ENCODE measurements at places on chromosomes 5 and 9. TPM values are rescaled to one million over a fixed set of nuclear protein-coding genes. Genes with fewer than 3 reads are reported as not detected.

DNA sequence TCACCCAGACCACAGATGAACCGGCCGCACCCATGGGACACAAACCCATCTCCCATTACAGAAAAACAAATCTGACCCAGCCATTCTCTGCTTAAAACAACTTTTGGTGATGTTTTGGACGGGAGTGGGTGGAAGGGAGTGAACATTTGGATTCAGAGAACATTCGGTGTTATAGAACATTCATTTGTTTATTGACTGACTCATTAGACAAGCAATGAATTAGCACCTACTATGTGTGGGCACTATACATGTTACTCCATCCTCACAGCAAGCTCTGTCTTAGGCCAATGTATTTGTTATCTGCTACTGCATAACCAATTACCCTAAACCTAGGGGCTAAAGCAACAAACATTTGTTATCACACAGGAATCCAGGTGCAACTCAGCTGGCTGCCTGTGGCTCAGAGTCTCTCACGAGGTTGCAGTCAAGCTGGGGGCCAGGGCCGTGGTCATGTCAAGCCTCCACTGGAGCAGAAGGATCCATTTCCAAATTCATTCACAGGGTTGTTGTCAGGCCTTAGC lies 5.1 kb upstream of the ERGIC1 start:
- DNase-seq, result no peak

- DNase-seq, result no peak
These were observed 30.9 kb downstream of the SARDH start for GRCh38 chr9:133707065-133707762.

- DNase-seq, result no peak
These were observed 3.6 kb downstream of the SCAMP1 start for GRCh38 chr5:78364005-78364404.

DNA sequence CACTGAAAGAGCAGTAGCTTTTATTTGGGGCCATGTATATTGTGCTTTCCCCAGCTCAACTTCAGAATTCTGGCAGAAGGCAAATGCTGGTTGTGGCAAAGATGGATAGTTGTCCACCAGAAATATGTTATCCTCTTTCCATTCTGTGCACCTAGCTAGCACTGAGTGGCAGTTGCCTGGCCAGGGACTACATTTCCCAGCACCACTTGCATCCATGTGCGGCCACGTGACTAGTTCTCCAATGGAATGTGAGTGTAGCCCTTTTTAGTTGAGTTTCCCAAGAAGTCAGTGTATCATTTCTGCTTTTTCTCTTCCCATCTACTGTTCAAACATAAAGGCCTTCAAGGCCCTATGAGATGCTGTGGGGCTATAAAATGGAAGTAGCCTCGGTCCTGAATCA lies 354.0 kb upstream of the CLINT1 start:
- no peak for DNase-seq

DNA sequence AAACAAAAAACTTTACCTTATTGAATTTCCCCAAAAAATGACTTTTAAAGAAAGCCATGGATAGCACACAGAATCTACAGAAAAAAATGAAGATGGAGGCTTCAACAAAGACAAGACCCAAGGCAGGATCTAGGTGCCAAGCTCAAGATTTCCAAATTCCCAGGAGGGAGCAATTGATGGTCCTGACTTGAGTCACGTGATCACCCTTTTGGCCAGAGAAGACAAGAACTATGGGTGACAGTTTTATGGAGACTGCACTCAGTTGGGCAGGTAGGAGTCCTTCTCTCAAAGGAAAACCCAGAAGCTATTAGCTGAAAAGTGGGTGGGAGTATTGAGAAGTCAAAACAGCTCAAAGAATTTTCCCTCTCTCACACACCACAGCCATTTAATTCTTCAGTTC lies 3.2 kb upstream of the SLIT3 start:
- no peak for DNase-seq

DNA sequence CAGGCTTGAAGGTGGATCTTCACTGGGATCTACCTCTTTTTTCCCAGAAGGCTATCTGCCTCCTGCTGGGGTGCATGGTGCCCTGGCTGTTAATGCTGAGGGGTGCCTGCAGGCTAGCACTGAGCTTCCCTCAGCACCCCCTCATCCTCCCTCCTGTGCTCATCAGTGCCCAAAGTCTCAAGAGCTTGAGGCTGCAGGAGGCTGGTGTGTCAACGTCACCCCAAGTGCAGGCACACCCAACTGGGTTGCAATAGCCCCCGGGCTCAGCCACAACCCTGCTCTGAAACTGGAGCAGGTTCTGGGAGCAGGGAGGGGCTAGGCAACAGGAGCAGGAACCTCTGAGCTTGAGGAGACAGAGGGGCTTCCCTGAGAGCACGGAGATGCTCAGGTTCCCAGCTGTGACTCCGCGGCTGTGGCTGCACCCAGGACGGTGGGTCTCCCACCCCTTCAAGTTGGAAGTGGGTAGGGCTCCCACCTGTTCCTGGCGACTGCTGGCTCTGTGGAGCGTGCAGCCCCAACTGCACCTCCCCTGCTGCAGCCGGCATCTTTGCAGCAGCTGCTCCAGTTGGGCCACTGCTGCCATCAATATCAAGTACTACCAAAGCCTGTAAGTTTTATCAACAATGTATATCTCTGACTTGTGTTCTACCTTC lies 1266.6 kb upstream of the C9orf72 start:
- DNase-seq, result no peak

DNA sequence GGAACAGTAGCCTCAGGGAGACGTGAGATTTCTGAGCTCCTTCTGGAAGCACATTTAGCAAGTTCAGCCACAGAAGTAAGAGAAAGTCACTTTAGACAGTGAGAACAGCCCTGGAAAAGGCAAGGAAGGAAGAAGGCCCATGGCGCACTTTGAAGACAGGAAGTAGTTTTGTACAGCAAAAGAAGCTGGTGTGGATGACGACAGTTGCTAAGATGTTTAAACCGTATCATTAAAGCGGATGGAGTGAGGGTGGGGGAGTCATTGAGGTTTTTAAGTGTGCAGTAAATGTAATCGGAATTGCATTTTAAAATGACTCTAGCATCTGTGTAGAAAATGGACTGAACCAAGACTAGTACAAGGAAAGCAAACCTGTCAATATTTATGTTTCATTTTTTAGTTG lies 15.3 kb upstream of the TRPM3 start:
- DNase-seq, result no peak

GRCh38 chr5:5782402-5782801 lies 359.9 kb downstream of the ICE1 start:
- no peak for DNase-seq

- DNase-seq, result no peak
These were observed 44.7 kb downstream of the GRIN3A start for GRCh38 chr9:101693546-101694336.

- no peak for DNase-seq
These were observed 2.8 kb upstream of the HSDL2 start for GRCh38 chr9:112377087-112377486.

GRCh38 chr5:61440596-61440995 lies 108.5 kb downstream of the ZSWIM6 start:
- DNase-seq, result no peak

DNA sequence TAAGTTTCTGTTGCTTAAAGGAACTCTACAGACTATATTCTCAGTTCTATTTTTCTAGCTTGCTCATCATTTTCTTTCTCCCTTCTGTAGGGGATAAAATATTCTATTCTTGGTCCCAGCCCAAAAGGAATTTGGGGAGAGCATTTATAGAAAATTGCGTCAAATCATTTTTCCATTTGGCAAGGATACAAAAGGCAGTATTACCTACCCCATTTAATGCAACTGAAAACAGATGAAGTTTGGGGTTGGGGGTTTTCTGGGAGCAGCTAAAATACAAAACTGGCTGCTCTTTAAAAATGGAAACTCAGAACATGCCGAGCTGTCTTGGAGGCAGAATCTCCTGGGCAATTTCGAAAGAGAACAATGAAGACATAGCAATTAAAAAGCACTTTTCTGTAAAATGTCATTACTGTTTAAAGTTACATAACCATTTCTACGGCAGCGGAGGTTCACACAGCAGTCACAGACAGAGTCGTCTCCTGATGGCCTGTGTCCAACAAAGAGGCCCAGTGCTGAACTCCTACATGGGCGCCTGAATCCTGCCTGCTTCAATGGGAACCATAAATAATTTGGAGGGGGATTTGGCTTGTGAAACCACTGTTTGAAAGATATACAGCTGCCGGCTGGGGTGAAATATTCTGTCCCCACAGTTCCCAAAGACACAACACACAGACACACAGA lies 152.4 kb downstream of the BRINP1 start:
- no peak for DNase-seq

DNA sequence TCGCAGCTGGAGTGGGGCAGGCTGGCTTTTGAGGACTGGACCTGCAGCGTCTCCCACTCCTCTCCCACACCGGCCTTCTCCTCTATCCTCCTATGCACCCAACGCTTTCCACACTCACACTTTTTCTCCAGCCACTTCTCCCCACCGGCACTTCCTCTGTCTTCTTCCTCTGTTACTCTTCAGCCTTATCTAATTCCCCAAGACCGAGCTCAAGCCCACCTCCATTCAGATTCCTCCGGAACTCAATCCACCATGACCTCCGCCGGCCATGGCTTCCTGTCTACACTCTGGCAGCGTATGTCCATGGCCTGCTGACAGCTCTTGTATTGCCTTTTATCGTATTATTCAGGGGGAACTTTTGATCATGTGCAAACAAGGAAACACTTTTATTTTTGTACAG lies 545 bp upstream of the OR2V1 start:
- DNase-seq, result no peak

- DNase-seq, result no peak
These were observed 327.8 kb upstream of the PIK3R1 start for GRCh38 chr5:67887748-67888161.

- no peak for DNase-seq
These were observed 181.3 kb downstream of the SNCAIP start for GRCh38 chr5:122493091-122494021.

- no peak for DNase-seq
These were observed 290.8 kb downstream of the MED10 start for GRCh38 chr5:6087576-6087975.

The IFNA2 gene
- not detected for total RNA-seq

The ARHGEF28 gene
- 0.28 TPM for total RNA-seq

The MARCHF11 gene
- not detected for total RNA-seq

The SPIN1 gene
- total RNA-seq, result 24.1 TPM

The SPATA6L gene
- total RNA-seq, result 0.51 TPM

The RIMOC1 gene
- total RNA-seq, result 36.5 TPM

The DMGDH gene
- not detected for total RNA-seq

The SCAI gene
- 8.3 TPM for total RNA-seq

Data from CD8-positive, alpha-beta memory T cell (primary cell).